ENCODE measurements at places on chromosomes 1 and 21.

- DNase-seq: no peak
Observed at GRCh38 chr21:18191139-18191538, 53.5 kb upstream of the CHODL start.

DNA sequence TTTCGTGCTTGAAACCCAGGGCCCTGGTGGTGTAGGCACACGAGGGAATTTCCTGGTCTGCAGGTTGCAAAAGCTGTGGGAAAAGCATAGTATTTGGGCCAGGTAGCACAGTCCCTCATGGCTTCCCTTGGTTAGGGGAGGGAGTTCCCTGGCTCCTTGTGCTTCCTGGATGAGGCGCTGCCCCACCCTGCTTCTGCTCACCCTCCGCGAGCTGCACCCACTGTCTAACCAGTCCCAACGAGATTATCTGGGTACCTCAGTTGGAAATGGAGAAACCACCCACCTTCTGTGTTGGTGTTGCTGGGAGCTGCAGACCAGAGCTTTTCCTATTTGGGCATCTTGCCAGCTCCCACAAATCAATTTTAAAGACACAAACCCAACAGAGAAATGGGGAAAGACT lies 183.0 kb downstream of the PHTF1 start:
- no peak for DNase-seq

GRCh38 chr1:33377756-33378155 lies 53.1 kb downstream of the PHC2 start:
- DNase-seq: no peak

DNA sequence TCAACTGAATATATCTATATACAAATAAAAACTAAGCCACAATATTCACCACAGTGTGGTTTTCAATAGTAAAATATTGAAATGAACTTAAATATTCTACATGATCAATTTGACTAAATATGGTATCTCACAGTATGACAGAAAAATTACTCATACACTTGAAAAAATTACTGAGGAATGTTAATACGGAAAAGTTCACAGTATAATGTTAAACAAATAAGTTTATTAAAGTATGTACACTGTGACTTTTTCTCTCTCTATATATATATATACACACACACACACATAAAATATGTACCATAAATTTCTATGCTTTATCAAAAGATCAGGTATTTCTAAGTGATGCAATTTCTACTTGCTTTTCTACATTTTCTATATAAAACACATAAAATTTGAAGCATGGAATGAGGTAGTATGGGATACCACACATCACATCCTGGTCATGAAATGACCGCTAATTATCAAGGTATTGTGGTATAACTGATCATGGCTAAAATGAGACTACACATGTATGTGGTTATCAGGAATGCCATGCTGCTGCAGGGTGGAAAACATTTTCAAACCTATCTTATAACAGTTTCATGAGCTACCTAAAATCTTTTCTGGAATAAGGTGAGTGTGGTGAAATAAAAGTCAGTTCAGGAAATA lies 102.3 kb downstream of the CDC42BPA start:
- no peak for DNase-seq

- DNase-seq: no peak
Observed at GRCh38 chr1:112646225-112646624, 26.6 kb downstream of the CAPZA1 start.

Data from cardiac fibroblast (primary cell).